ENCODE measurements at places on chromosomes 5 and 9. TPM values are rescaled to one million over a fixed set of nuclear protein-coding genes. Genes with fewer than 3 reads are reported as not detected.

DNA sequence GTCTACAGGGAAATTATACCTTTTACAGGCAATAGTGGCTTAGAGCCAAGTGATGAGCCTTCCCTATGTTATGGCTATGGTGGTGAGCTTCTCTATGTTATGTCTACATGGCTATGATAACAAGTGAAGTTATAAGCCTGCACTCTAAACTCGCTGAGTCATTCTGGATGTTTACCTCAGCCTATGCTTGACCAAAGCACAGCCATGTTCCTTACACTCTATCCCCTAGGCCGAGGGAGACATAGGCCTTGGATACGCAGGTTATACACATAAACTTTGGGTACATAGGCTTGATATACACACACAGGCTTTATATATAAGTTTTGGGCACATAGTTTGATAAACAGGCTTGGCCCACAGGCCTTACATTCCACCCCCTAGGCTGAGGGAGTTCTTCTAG lies 13.8 kb downstream of the DMAC1 start:
- no peak for DNase-seq
- no peak overlapping the region for H3K4me3 ChIP-seq
- no peaks in the 10 kb centered on the region for H3K36me3 ChIP-seq
- no peak overlapping the region for H3K27ac ChIP-seq
- H3K4me1 ChIP-seq = no peaks in the 10 kb centered on the region

Gene C9
- not detected for total RNA-seq

Gene PHAX
- 73.2 TPM for total RNA-seq

Gene IL31RA
- 5.8 TPM for total RNA-seq

DNA sequence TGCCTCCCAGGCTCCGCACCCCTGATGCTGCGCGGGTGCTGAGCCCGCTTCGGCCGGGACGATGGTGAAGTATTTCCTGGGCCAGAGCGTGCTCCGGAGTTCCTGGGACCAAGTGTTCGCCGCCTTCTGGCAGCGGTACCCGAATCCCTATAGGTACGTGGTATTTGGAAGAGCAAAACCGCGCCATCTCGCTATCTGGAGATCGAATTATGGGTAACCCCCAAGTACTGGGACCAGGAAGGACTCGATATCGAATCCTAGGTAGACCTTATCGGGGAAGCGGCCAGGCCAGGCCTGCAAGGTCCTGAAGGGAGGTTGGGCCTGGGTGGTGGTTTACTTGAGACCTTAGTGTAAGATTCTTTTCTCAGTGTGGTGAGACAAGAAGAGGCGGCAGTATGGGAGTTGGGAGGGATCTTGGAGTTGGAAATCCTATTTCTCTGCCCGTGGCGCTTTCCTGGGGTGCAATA lies 359 bp downstream of the PRELID1 start:
- H3K36me3 ChIP-seq = peaks cover 54% of the 10 kb centered on the region
- peak overlapping the region; percentile 87 for H3K4me3 ChIP-seq

Gene DUSP1
- total RNA-seq = 594 TPM

DNA sequence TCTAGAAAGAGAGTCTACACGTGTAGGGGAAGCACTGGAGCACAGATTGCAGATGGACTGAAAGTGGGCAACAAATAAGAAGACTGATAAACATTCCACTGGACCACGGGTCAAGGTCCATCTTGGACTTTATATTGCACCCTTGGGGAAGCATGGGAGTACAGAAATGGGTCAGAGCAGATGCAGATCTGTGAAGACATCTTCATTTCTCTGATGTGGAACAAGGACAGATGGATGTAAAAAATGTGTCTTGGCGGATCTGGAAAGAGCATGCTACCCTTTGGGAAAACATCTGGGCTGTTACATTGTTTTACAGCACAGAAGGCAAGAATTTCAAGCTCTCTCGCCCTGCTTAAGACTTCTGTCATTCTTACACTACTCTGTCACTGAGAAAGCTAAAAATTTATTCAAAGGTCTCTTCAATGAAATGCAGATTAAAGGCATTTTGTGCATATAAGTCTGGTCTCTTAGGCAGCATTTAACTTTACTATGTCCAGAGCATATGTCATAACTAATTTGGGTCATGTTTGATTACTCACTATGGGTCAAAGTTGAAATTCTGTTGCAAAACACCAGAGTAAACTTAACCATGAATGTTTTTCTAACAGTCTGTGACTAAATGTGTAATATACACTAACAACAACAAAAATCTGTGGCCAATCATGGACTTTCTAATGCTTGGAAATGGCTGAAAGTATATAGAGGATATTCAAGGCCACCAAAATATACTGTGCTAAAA lies 756.4 kb upstream of the DMAC1 start:
- H3K36me3 ChIP-seq = no peaks in the 10 kb centered on the region
- peaks cover 12% of the 10 kb centered on the region for H3K4me1 ChIP-seq
- no peaks in the 10 kb centered on the region for H3K27me3 ChIP-seq
- no peak overlapping the region for H3K27ac ChIP-seq
- peak; percentile 62 for DNase-seq

DNA sequence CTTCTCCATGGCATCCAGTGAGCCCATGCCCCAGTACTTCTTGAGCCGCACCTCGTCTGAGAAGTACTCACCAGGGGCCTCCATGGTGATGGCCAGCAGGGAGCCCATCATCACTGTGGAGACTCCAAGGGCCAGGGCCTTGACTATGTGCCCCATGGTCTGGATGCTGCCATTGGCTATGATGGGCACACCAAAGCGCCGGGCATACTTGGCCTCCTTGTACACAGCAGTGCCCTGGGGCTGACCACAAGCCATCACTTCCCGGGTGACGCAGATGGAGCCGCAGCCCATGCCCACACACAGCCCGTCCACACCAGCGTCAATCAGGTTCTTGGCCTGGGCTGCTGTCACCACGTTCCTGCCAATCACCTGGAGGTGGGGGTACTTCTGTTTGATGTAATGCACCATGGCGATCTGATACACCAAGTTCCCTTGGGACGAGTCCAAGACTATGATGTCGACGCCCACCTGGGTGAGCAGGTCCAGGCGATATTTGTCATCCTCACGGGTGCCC lies 7.0 kb upstream of the DCAF12 start:
- H3K36me3 ChIP-seq = no peaks in the 10 kb centered on the region
- H3K27me3 ChIP-seq = no peaks in the 10 kb centered on the region
- H3K27ac ChIP-seq = no peak overlapping the region
- DNase-seq = no peak
- peaks cover 12% of the 10 kb centered on the region for H3K4me1 ChIP-seq

- no peaks in the 10 kb centered on the region for H3K4me1 ChIP-seq
- H3K27ac ChIP-seq = no peak overlapping the region
- no peak for DNase-seq
- H3K36me3 ChIP-seq = no peaks in the 10 kb centered on the region
- H3K4me3 ChIP-seq = no peak overlapping the region
- no peaks in the 10 kb centered on the region for H3K27me3 ChIP-seq
Measured at GRCh38 chr5:50547303-50547702, 106.2 kb upstream of the EMB start.

DNA sequence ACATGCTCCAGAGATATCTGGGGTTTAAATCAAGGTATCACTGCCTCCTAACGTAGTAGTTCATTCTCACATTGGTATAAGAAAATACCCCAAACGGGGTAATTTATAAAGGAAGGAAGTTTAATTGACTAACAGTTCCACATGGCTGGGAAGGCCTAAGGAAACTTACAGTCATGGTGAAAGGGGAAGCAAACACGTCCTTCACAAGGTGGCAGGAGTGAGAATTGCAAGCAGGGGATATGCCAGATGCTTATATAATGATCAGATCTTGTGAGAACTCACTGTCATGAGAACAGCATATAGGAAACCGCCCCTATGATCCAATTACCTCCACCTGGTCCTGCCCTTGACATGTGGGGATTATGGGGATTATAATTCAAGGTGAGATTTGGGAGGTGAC lies 1280.2 kb upstream of the C9orf72 start:
- no peak for DNase-seq
- no peaks in the 10 kb centered on the region for H3K27me3 ChIP-seq
- no peaks in the 10 kb centered on the region for H3K4me1 ChIP-seq
- no peak overlapping the region for H3K4me3 ChIP-seq

DNA sequence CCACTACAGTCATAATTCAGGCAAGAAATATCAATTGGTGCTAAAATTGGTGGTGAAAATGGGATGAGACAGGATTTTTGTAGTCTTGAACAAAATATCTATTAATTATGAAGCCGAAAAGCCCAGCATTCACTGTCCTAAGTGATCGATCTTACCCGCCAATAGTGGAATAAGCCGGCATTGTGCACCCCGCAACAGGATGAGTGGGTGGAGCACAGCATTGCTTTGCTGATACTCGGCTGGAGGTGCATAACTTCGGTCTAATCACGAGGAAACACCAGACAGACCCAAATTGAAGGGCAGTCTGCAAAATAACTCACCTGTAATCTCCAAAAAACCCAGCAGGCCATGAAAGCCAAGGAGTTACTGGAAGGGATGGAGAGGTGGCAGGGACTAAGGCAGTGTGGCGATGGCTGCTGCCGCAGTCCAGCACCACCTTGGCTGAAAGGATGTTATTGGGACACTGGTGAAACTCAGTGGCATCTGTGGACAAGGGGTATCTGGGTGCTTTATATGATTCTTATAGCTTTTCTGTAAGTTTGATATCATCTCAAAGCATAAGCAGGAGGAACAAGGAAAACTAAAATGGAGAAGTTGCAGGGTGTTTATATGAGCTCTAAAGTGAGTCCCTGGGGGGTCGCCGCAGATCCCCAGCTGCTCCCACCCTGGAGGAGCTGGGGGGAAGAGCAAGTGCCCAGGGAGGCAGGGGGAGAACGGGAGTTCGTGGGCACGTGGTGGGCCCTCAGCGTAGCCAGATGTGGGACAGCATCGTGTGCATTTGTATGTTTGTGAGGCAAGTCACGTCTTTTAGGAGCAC lies 45.2 kb downstream of the AHRR start:
- H3K4me3 ChIP-seq = no peak overlapping the region
- H3K27me3 ChIP-seq = no peaks in the 10 kb centered on the region
- H3K27ac ChIP-seq = no peak overlapping the region
- peaks cover 8% of the 10 kb centered on the region for H3K4me1 ChIP-seq

Gene TTF1
- 9.7 TPM for total RNA-seq

Gene SCAMP1
- 29.3 TPM for total RNA-seq

Gene FBP1
- total RNA-seq = not detected

Gene IL9
- total RNA-seq = not detected

GRCh38 chr5:110940136-110940535 lies 131.4 kb upstream of the TSLP start:
- no peaks in the 10 kb centered on the region for H3K4me1 ChIP-seq
- H3K36me3 ChIP-seq = no peaks in the 10 kb centered on the region
- H3K27ac ChIP-seq = no peak overlapping the region
- no peak for DNase-seq
- peaks cover 12% of the 10 kb centered on the region for H3K27me3 ChIP-seq

DNA sequence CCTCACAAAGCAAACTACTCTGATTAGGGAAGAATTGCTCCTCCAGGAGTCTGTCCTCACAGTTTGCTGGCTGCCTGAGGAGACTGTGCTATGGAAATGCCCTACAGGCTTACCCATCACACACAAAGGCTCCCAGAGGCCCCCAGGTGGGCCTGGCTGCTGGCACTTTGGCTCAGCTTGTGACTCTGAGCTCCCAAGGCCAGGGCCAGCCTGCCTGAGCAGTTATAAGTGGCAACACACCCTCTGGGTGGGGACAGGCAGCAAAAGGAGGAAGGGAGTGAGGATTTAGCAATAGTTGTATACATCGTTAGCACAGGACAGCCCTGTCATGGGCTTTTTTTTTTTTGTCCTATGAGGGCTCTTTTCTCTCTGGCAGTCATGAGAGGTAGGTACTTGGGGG lies 103.5 kb downstream of the DAPK1 start:
- no peak overlapping the region for H3K27ac ChIP-seq
- H3K4me1 ChIP-seq = no peaks in the 10 kb centered on the region
- H3K36me3 ChIP-seq = no peaks in the 10 kb centered on the region
- DNase-seq = no peak
- H3K4me3 ChIP-seq = no peak overlapping the region
- no peaks in the 10 kb centered on the region for H3K27me3 ChIP-seq

DNA sequence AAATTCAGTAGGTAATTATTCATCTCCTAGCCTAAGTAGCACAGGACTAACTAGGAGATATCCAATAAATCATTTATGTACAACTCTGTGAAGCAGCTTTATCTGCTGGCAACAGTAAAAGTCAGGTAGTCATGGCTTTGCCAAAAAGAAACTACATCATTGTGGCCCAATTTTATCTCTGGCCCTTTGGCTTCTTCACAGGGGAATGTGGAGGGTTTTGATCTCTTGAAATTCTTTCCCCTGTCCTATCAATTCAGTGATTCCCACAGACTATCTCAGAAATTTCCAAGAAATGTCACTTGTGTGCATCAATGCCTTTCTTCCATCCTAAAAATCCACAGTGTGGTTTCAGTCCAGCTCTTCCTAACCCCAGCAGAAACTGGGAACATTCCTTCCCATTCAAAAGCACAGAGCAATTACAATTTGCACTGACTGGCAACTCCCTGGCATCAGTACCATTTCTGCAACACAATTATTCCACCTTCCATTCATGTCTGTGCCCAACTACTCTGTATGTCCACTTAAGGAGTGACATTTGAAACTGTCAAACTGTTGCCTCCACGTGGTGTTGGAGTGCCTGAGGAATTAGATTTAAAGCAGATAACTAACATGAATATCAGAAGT lies 6.6 kb downstream of the CDC14B start:
- DNase-seq = no peak
- H3K4me1 ChIP-seq = peaks cover 24% of the 10 kb centered on the region
- H3K27me3 ChIP-seq = no peaks in the 10 kb centered on the region

DNA sequence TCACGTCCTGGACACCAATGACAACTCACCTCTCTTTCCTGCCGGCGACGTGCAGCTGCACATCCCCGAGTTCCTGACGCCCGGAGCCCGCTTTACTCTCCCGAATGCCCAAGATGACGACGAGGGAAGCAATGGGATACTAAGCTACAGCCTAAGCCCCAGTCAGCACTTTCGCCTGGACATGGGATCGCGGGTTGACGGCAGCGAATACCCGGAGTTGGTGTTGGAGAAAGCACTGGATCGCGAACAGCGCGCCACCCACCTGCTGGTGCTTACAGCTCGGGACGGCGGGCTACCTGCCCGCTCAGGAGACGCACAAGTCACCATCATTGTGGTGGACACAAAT lies 1.1 kb downstream of the PCDHAC1 start:
- no peaks in the 10 kb centered on the region for H3K27me3 ChIP-seq
- peak overlapping the region; percentile 95 for H3K4me3 ChIP-seq
- H3K27ac ChIP-seq = peak overlapping the region; percentile 85
- H3K36me3 ChIP-seq = peaks cover 7% of the 10 kb centered on the region

Gene IL4
- not detected for total RNA-seq

Gene ERGIC1
- 257 TPM for total RNA-seq

DNA sequence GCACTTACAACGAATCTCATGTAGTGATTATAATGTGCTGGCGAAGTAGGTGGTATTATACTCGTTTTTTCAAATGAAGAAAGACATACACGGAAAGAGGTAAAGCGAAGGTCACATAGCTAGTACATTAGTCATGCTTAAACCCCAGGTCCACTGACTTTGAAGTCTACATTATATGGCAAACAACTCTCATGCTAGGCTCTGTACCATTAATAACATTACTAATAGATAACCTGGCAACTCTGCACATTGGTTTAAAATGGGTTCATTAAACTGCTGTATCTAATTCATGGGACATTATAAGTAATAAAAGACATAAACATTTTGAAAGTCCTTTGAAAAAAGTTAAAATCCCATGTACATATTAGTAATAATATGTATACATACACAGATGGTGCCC lies 21.2 kb downstream of the FYB1 start:
- peak; percentile 60 for DNase-seq
- H3K36me3 ChIP-seq = no peaks in the 10 kb centered on the region
- H3K27ac ChIP-seq = no peak overlapping the region
- H3K27me3 ChIP-seq = no peaks in the 10 kb centered on the region
- peaks cover 31% of the 10 kb centered on the region for H3K4me1 ChIP-seq

Gene TNFSF15
- total RNA-seq = 0.39 TPM

Data from MCF 10A (cell line).